Activated CD8-positive, alpha-beta memory T cell treated with anti-CD3 and anti-CD28 coated beads for 4 hours (primary cell): ENCODE measurements at places on chromosomes 12 and 14.

DNA sequence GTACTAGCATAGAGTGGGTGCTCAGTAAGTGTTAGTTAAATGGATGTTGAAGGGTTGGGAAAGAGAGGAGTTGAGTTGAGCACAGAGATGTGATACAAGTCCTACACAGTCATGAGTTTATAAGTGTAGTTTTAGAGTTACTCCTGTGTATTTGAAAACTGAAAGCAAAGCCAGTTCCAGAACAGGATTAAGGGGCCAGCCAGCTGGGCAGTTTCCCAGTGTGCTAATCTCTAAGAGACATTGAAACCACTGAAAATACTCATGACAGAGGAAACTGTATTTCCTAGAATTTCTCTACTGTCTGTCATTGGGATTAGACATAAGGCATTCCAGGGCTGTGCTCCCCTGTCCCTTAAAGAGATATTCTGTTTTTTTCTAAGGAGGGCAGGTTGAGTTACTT is 101.0 kb downstream of the DERA start:
- DNase-seq = no peak

- DNase-seq = no peak
Observed at GRCh38 chr14:89912667-89913211, 41.8 kb downstream of the EFCAB11 start.

- no peak for DNase-seq
Observed at GRCh38 chr14:22200977-22201605, 387.9 kb downstream of the DAD1 start.

- DNase-seq = no peak
Observed at GRCh38 chr12:131636266-131636665, 74.6 kb upstream of the SFSWAP start.
